Right lung (tissue), 10 donors: ENCODE measurements at places on chromosomes 5 and 9. TPM values are rescaled to one million over a fixed set of nuclear protein-coding genes. Genes with fewer than 3 reads are reported as not detected.

DNA sequence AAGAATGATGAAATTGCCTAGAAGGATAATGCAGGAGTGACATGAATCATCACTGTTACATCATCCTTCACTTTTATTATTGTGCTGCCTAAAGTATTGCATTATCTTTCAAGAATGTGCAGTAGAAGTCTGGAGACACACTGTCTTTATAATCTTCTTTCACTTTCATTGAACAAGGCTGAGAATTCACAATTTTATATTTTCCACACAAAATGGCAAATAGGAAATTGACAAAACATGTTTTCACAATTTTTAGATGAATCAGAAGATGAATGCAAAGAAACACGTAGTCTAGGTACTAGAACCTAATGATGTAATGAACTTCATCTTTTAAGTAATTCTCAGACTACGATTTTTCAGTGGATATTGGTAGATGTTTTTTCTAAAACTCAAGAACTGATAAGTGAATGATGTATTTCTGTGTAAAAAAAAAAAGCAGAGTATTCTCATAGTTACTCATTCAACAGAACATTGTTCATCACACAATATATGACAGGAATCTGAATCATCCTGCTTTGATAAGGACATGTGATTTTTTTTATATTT is 131.5 kb upstream of the GRHPR start:
- no peak for DNase-seq

DNA sequence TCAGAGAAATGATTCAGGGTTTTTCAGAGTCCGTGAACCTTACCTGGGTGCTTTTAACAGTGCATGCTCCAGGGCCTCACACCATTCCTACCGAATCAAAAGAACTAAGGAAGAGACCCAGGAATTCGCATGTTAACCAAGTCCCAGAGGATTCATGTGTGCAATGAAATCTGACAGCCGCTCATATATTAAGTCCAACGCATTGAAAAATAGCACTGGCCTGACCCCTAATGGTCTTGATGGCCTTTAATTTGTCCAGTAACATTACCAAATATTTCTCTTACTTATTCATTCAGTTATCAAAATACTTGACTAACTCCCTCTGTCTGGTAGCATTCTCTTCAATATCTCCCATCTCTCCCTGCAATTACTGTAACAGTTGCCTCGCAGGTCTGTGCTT is 55.0 kb upstream of the MARCHF11 start:
- DNase-seq, result no peak

DNA sequence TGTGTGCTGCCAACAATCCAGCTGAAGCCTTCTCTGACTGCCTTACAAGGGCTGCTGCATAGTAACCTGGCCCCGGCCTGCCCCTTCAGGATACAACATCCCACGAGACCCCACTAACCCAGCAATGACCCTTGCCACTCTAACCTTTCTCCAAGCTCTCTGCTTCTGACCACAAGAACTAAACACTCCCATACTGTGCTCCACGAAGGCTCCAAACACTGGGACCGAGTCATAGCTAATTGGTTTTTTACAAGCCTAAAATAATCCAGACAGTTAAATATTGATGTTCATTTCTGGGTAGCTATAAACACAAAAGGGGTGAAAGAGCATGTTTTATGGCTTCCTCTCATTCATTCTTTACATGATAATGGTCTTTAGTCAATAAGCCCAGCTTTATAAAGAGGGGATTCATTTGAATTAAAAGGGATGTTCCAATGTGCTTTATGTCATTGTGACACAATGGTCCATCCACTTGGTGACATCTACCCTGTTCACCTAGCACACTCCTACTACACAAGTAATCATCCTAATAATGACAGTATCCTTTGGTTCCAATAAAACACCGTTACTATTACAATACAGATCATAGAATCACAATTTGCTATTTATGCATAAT is 16.2 kb upstream of the TLE4 start:
- DNase-seq, result no peak

DNA sequence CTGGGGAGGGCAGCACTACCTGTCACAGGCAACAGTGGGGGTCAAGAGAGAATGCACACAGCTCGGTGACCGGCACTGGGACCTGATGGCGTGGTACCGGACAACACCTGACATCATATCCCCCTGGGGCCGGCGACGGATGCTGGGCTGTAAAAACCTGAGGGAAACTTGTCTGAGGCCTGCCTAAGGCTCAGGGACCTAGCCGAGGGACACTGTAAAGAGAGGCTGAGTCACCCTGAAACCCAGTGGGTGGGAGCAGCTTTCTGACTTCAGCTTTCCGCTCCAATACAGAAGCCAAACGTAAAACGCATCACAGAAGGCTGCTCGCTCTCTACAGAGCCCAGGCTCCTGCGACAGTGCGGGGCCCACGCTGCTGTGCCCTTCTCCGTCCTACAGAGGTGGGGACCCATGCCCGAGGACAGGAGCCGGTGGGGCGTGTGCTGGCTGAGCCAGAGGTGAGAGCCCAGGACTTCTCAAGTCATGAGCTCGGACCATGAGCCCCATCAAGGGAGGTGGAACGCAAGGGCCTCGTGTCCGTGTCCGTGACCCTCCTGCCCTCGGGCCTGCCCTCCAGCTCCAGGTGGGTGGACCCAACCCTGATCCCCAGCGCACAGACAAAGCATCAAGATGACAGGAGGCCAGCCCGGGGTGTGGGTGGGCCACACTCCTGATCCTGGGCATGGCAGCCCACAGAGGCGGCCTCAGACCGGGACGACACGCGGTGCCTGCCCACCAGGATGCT is 5.3 kb downstream of the RALGDS start:
- DNase-seq, result no peak

DNA sequence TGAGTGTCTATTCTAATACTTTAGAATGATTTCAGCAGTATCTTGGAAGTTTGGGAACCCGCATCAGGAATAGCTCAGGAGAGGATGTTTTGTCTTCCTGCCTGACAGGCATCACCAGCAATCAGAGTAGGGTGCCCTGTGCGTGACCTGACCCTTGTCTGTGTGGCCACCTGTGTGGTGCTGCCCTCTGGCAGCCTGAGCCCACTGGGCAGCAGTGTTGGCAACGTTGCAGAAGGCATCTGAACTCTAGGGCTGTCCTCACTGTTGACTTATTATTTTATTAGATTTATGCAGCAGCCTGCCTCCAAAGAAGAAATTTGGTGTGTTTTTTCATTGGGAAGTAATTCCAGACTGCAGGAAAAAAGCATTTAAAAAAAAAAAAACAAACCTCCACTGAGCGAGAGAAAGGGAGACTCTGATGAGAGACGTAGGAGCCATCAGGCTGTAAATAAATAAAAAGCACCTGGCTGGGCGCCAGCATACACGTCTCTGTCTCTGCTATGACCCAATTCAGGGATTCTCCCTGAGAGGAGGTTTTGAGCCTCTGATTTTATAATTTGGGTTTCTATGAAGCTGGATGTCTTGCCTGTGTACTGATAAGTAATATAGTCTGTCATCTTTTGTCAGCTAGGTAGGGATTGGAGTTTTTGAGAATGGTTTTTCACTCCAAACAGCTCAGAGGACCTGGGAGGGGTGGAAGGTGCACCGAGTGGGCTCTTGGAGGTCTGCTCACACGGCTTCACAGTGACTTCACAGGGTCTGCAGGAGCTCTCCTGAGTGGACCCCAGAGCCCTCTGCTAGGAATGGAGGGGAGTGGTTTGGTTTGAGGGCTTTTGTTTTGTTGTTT is 49.0 kb downstream of the FAM78A start:
- no peak for DNase-seq

DNA sequence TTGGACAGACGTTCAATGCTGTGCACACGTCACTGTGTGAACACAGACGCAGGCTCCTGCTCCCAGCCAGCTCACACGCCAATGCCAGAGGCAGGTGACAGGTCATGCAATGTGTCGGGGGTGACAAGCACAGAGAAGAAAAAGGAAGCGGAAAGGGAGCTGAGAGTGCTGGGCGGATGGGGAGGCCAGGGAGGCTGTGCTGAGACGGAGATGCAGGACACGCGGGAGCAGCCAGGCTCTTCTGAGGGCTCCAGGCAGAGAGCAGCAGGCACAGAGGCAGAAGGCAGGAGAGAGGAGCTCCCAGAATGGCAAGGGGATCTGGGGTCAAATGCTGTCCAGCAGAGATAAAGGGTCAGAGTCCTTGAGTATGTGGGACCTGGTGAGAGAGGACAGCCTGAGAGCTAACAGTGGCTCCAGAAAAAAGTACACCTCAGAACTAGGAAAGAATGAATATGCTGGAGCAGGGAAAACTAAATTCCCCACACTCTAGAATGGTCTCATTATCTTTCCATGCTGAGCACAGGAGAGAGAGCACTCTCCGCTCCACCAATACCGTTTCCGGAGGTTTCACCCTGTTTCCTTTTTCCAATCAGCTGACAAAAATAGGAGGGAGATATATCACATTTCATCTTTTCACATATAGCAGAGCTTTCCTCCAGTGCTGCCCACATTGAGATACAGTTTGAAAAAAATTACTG is 32.8 kb upstream of the NSMF start:
- DNase-seq, result no peak

- no peak for DNase-seq
Measured at GRCh38 chr9:18499980-18500379, 26.0 kb downstream of the ADAMTSL1 start.

DNA sequence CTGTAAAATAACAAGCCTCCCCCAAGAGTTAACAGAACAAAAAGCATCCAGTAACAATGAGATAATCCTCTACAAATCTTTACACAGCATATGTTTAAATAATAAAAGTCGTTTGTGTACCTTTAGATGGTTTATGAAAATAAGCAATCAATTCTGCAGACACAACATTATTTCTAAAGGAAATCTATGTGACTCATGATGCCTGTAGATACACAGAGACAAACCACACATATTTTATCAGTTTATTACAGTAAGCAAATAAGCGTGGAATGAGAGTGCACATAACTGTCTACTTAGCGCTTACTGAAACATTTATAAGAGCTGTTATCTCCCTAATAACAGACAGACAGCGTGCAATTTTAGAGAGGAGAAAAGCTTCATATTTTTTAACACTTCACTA is 243.6 kb downstream of the AP3B1 start:
- DNase-seq, result no peak

GRCh38 chr5:172683645-172684471 is 42.8 kb downstream of the NEURL1B start:
- DNase-seq, result no peak

DNA sequence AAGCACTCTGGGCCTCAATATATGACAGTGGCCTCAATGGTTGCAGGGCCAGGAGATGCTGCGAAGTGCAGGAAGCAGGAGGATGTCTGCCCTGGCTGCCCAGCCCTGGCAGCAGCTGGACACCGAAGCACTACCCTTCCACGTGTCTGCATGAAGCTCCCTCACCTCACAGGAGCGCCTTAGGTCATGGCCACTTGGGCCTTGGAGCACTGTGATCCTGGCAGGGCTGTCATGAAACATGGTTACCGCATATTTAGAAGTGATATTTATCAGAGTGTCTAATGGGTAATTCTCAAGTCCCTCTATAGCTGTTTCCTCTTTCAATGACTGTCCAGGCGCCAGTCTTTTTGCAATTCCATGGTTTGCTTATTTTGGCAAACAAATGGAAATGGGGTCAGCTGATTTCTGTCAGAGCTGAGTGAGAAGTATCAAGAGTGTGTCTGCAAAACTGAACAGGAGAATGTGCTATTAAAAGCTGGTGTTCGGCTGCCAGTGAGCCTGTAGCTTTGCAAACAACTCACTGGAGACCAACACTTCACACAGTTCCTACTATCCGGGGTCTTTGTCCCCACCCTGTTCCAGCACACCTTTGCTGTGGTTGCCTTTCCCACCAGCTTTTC is 285.9 kb downstream of the KIF4B start:
- no peak for DNase-seq

GRCh38 chr5:136018814-136019783 is 9.7 kb upstream of the TGFBI start:
- DNase-seq, result peak; percentile 89

FRRS1L gene
- 2.9 TPM for polyA plus RNA-seq

SNCAIP gene
- polyA plus RNA-seq, result 20.8 TPM

CKMT2 gene
- 3.8 TPM for polyA plus RNA-seq

TMEFF1 gene
- polyA plus RNA-seq, result 2.0 TPM

PCDHAC1 gene
- 0.23 TPM for polyA plus RNA-seq
